ENCODE measurements at places on chromosomes 6 and 20.

DNA sequence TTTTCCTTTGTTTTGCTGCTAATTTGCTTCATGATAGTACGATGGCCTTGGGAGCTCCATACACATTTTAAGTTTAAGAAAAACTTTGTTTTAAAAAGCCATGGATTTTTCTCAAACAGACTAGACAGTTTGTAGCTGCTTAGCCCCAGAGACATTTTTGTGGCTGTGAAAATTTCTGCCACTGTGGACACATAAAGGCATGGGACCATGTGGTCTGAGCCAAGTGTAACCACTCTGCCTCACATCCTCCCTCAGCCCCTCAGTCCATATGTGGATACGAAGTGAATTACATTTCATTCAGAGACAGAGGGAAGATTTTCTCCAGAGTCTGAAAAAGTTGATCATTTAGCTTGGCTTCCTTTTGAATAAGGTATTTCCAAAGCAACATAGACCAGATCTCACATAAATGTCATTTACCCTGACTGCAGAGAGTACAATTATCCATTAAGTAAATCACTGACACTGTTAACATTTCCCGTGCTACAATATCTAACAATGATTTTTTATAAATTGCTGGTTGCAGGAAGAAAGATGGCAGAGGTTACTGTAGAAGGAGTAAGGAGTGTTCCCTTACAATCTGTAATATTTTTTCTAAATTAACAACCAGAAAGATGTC is 87.4 kb downstream of the GJA1 start:
- no peaks in the 10 kb centered on the region for H3K27me3 ChIP-seq
- peaks cover 32% of the 10 kb centered on the region for H3K4me1 ChIP-seq
- no peak overlapping the region for H3K4me3 ChIP-seq

DNA sequence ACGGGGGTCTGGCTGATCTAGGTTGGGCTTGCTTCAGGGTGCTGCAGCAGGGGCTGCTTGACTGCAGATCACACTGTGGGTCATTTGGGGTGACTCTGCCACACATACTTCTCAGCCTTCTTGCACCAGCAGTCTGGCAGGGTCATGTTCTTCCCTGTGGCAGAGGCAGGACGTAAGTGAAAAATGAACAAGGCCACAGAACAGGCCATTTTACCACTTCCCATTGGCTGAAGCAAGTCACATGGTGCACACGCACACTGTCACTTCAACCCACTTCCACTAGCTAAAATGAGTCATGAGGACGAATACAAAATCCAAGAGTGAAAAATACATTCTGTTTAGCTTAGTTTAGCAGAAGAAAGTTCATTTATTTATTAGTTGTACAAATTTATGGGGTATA is 168.6 kb upstream of the GGTLC1 start:
- H3K4me3 ChIP-seq = no peak overlapping the region
- no peak for DNase-seq
- H3K4me1 ChIP-seq = no peaks in the 10 kb centered on the region
- H3K27ac ChIP-seq = no peak overlapping the region

DNA sequence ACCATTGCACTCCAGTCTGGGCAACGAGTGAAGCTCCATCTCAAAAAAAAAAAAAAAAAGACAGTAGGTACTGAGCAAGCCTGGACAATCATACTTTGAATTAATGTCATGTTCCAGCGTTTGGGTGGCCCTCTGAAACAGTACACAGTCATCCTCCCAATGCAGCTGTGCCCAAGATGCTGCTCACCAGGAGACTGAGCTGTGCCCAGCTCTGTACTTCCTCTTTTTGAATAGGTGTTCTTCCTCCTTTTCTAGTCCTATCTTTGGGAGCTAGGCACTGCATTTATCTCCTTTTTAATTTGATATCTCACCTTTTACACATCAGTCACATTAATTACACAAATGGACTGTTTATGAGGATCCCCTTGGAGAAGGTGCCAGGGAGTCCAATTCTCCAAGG is 101.5 kb downstream of the RPP40 start:
- no peaks in the 10 kb centered on the region for H3K27me3 ChIP-seq
- no peak overlapping the region for H3K27ac ChIP-seq
- H3K4me3 ChIP-seq = no peak overlapping the region
- DNase-seq = no peak
- H3K4me1 ChIP-seq = peaks cover 10% of the 10 kb centered on the region

GRCh38 chr6:141587482-141588266 is 545.1 kb upstream of the GJE1 start:
- no peaks in the 10 kb centered on the region for H3K4me1 ChIP-seq
- no peak overlapping the region for H3K27ac ChIP-seq
- no peak for DNase-seq
- H3K36me3 ChIP-seq = no peaks in the 10 kb centered on the region
